Activated CD4-positive, alpha-beta T cell treated with anti-CD3 and anti-CD28 coated beads, Interleukin-2, Interleukin-6, amounts not matched to agents 100 ng/mL and 50 ng/mL, durations not matched to agents 16 hours and 8 hours (primary cell): ENCODE measurements at places on chromosomes 5 and 9.

DNA sequence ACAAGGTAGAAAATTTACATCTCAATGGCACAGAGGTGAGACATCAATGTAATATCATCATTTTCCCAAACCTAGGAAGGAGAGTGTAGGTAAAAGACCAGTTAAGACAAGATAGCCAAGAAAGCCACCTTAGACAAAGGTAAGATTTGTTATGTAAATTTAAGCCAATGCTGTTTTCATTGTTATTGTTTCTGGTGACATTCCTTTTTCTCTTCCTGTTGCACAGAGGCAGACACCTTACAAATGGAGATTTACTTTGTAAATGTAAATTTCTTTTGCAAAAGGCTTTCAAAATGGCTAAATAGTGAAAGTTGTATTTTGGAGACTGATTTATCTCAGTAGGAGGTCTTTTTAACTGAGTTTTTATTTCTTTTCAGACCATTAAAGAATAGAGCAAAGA, 159.1 kb downstream of the YIPF5 start:
- no peak for DNase-seq

- no peak for DNase-seq
Observed at GRCh38 chr5:90830058-90830457, 271.5 kb downstream of the ADGRV1 start.

GRCh38 chr5:43634621-43635020, 31.6 kb downstream of the NNT start:
- no peak for DNase-seq

DNA sequence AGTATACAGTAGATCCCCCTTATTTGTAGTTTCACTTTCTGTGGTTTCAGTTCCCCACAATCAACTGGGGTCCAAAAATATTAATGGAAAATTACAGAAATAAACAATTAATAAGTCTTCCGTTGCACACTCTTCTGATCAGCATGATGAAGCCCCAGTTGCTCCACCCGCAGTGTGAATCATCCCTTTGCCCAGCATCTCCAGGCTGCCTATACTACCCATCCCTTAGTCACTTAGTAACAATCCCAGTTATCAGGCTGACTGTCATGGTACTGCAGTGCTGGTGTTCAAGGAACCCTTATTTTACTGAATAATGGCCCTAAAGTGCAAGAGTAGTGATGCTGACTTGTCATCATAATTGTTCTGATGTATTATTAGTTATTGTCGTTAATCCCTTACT, 28.9 kb downstream of the SHC3 start:
- DNase-seq: no peak

- no peak for DNase-seq
Observed at GRCh38 chr5:176560364-176560763, 11.2 kb downstream of the CDHR2 start.

DNA sequence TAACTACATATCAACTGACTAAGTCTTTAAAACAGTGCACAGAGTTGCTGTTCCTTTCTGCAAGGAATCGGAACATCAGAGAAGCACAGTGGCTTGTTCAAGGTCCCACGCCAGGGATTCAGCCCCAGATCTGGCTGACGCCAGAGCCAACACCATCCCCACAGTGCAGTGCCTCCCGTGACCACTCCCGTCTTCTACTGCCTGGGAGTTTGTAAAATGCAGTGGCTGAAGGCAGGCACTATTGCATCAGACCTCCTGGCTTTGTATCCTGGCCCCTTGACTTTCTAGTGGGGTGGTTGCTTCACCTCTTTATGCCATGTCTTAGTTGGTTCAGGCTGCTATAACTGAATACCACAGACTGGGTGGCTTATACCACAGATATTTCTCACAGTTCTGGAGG, 131.0 kb downstream of the NSG2 start:
- DNase-seq: no peak

DNA sequence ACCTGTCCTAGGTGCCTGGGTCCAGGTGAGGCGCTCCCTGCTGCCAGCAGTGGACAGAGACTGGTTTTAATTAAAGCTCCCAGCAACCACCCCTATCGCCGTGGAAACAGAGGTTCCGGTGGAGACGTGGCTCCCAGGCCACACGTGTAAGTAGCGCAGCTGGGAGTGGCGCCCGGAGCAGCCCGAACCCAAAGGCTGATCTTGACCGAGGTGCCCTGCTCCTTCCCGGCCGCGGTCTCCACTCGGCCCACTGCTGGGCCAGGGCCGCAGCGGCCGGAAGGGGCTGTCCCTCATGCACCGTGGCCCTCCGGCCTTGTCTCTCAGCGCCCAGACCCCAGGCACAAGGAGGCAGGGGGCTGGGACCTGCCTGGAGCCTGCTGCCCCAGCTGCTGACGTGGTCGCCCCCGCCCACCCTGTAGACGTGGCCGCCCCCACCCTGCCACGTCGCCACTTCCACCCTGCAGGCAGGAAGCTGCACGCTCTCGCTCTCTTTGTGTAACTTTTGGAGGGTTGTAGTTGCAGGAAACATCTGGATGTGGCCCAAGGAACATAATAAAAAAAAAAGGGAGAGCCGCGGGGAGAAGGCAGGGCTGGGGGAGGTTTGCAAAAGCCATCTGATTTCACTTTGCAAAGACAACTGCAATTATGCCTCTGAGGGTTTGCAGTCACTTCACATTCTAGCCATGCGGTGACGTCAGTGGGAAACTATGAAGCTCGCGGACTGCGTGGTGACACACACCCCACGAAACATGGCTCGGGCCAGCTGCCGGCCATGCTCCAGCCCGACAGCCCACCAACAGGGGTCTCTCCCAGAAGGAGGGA, 129.9 kb downstream of the RXRA start:
- peak; percentile 53 for DNase-seq

GRCh38 chr5:88713818-88714217, 169.2 kb downstream of the MEF2C start:
- DNase-seq: no peak

DNA sequence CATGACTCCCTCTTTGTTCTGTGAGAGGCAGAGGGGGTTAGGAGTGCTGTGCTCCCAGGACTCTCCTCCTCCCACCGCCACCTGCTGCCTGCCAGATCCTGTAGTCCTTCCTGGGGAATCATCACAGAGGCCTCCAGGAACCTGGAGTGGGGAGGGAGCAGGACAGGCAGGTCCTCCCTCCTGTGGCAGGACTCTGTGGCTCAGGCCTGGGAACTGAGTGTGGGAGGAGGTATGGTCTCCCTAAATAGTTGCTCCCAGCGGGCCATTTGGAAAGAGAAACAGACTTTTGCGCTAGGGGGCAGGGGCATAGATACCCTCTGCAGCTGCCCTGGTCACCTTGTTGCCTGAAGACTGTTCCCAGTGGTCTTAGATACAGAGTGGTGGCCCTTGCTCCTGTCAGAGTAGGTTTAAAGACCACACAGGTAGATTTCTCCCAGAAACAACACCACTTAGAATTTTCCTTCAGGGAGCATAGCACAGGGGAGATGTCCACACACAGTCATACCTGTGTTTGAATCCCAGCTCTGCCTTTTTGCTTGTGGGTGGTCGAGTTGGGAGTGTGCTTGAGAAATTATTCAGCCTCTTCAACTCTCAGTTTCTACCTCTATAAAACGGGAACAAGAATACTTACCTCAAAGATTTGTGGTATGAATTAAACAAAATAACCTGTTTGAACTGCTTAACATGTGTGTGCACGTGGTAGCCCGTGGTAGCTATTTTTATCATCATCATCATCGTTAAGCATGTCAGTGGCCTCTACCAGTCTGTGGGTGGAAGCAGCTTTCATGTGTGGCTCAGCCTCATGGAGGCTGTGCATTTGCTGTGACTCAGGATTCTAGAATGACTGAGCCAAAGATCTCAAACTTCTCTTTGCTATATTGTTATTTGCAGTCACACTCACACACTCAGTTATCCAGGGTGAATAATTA, 55.8 kb downstream of the SLC22A5 start:
- DNase-seq: peak; percentile 91

GRCh38 chr9:35110327-35110761, 5.3 kb downstream of the ATOSB start:
- no peak for DNase-seq

DNA sequence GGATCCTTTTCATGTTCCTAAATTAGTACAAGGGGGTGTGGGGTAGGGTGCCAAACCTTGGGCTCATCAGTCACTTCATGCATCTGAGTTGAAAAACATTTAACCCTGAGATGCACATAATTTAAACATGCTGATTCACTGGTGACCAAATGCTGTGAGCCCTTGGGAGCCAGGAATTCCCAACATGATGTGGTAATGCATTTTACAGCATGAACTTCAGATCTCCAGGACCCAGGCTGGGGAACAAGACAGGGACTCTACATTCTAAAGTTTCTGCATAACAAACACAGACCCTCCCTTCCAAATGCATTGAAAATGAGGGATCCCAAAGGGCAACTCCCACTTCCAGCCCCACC, 322.2 kb downstream of the NDUFS4 start:
- DNase-seq: no peak

- DNase-seq: no peak
Observed at GRCh38 chr5:69213513-69214215, 21.0 kb upstream of the CDK7 start.

DNA sequence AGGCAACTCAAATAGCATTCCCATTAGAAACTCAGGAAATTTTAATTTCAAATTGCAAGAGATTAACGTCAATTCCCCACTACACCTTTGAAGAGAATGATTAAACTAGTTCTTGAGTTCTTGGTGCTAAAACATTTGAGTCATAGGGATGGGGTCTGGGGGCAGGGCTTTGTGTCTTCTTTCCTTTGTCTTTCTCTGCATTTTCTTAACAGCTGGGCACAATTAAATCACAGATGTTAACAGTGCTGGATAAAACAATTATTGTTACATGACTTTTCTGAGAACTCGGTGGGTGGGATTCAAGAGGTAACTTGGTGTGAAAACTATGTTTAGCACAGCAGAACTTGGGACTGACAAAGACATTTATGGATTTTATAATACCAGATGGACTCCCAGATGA, 351.9 kb upstream of the TNC start:
- no peak for DNase-seq

DNA sequence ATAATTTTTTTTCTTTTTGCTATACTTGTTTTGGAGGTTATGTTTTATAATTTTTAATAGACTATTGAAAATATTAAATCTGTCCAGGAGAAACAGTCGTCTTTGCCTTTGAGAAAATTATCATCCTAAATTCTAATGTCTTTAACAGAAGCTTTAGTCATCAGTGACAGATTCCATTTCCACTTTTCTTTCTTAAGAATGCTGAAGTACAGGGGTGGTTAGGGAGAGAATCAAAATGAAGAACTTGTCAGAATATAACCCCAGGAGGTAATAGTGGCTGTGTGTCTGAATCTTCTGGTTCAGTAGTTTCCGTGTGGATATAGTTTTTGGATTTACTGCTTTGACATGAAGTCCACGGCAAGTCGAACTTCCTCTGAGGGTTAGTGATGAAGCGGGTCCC, 111.8 kb downstream of the DAPK1 start:
- no peak for DNase-seq

DNA sequence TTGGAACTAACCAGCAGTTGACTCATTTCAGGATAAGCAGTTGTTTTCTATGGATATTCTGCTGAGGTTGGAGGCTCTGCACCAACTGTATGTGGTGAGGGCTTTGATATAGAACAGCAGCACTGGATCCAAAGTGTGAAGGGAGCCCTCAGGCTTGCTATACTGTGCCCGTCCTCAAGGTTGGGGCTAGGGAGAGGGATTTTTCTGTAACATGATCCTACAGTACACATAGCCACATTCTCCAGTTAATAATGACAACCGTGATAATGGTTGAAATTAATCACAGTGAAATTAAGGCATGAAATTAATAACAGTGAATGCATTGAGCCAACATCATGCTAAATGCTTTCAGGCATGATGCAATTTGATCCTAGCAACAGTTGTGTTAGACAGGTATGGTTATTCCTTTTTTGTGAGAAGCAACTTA, 36.7 kb downstream of the ARHGAP26 start:
- no peak for DNase-seq

DNA sequence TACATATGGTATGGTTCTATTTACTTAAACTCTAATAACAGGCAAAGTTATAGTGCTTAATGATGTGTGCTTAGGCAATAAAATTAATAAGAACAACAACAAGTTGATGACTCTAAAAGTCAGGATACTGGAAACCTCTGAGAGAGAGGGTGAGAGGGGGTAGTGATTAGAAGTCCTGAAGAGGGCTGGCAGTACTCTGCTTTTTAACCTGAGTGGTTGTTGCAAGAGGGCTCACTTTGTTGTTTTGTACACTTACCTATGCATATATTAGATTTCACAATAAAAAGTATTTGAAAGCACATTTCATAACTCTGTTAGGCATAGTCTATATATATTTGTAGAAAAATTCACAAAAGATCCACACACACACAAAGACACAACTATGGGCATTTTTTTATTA, 21.4 kb upstream of the ELL2 start:
- no peak for DNase-seq

- DNase-seq: no peak
Observed at GRCh38 chr9:107460153-107461023, 29.2 kb downstream of the KLF4 start.

DNA sequence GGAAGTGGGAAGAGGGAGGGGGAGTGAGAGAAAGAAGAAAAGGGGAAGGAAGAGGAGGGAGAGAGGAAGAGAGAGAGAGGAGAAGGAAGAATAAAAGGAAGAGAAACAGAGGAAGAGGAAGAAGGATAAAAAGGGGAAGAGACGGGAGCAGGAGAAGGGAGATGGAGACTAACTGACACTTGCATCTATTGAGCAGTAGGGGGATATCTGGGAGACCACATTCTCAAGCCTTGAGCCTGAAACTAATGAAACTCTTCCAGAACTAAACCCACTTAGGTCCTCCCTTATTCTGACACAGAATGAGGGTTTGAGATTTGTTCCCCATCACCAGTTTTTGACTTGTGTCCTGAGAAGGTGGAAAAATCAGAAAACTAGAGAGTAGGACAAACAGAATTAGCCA, 533.3 kb downstream of the CDH12 start:
- no peak for DNase-seq

DNA sequence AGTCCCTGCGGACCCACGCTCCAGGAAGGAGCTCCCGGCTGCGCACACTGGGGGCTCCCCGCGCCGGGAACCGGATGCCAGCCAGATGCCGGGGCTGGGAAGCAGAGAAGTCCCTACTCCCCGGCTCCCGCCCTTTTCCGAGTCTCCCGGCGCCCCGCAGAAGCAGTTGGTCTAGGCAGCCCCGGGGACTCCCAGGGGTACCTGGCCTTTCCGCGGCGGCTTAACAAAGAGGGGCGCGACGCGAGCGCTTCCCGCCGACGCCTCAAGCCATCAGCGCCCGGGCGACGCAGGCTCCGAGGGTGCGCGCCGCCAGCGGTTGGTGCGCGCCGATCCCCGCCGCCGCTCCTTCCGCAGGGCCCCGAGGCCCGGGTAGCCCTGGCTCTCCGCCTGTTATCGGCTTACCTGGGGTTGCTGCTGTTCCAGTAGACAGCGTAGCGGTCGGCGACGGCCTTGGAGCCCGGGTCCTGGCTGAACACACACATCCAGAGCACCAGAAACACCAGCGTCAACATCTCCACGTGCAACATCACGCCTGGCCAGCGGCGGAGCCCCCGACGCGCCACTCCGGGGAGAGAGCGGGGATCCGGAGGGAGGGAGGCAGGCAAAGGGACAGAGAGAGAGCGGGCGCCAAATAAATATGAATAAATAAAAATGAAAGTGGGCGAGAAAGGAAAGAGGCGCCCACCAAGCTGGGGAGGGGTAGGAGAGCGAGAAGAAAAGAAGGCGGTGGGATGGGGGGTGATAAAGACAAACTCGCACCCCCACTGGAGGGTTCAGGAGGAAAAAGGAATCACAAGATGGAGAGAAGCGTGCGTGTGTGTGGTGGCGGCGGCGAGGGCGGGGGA, 428 bp downstream of the EFNA5 start:
- DNase-seq: no peak

GRCh38 chr5:178996156-178996555, 1.0 kb upstream of the GRM6 start:
- no peak for DNase-seq

GRCh38 chr5:96336351-96336985, 96.6 kb downstream of the PCSK1 start:
- peak; percentile 88 for DNase-seq

- peak; percentile 79 for DNase-seq
Observed at GRCh38 chr5:14415024-14415697, 166.4 kb upstream of the OTULINL start.
